ENCODE measurements at places on chromosomes 13 and 19. TPM values are rescaled to one million over a fixed set of nuclear protein-coding genes. Genes with fewer than 3 reads are reported as not detected.

DNA sequence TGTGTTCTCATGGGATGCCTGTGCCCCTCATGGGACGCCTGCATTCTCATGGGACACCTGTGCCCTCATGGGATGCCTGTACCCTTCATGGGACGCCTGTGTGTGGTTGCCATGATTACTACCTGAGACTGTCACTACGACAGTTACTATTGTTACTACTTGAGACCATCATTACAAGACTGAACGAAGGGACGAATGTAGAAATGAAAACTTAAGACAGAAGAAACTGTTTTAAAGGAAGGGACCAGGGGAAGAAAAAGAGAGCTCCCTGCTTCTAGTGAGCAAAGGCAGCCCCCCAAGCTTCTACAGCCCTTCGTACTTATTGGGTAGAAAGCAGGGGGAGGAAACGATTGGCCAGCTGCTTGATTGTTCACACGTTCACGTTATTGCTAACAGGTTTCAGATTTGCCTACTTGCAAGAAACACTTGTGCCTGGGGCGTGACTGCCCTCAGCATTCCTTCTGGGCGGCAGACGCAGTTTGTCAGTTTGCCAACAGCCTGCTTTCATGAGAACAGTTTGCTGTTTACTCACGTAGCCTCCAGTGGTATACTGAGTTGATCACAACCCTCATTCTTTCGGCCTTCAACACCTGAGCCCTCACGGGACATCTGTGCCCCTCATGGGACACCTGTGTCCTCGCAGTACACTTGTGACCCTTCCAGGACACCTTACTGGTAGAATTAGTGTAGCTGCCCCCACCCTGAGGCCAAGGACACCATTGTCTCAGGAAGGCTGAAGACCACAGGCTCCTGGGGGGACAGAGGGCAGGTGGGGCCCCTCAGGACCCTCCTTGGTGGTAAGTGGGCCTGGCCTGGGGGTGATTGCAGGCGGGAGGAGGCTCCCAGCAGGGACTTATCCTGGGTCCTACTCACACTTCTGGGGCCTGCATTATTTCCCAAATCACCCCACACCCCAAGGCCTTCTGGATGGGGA is 2.5 kb upstream of the S1PR4 start:
- H3K4me1 ChIP-seq = peaks cover 56% of the 10 kb centered on the region
- no peak for DNase-seq
- peak overlapping the region; percentile 87 for H3K27ac ChIP-seq
- H3K36me3 ChIP-seq = peaks cover 14% of the 10 kb centered on the region
- peak overlapping the region; percentile 6 for H3K4me3 ChIP-seq

The ITM2B gene
- 102 TPM for total RNA-seq

GRCh38 chr19:55700813-55701212 is 25.8 kb downstream of the EPN1 start:
- H3K27me3 ChIP-seq = no peaks in the 10 kb centered on the region
- peaks cover 7% of the 10 kb centered on the region for H3K4me1 ChIP-seq
- H3K4me3 ChIP-seq = no peak overlapping the region
- no peak for DNase-seq
- H3K27ac ChIP-seq = no peak overlapping the region

The BEST2 gene
- not detected for total RNA-seq

The ZIC5 gene
- total RNA-seq = not detected

- no peak overlapping the region for H3K27ac ChIP-seq
- DNase-seq = no peak
- no peak overlapping the region for H3K4me3 ChIP-seq
- no peaks in the 10 kb centered on the region for H3K4me1 ChIP-seq
- H3K27me3 ChIP-seq = no peaks in the 10 kb centered on the region
Measured at GRCh38 chr13:105848494-105848893, 687.0 kb downstream of the EFNB2 start.

- DNase-seq = no peak
- H3K27me3 ChIP-seq = peaks cover 49% of the 10 kb centered on the region
- H3K4me1 ChIP-seq = peaks cover 12% of the 10 kb centered on the region
- H3K27ac ChIP-seq = no peak overlapping the region
Measured at GRCh38 chr19:51694318-51695085, 1.4 kb downstream of the SPACA6 start.

- DNase-seq = no peak
- no peak overlapping the region for H3K4me3 ChIP-seq
- H3K36me3 ChIP-seq = no peaks in the 10 kb centered on the region
Measured at GRCh38 chr13:53068585-53069520, 40.2 kb downstream of the OLFM4 start.

- H3K4me1 ChIP-seq = peaks cover 31% of the 10 kb centered on the region
- DNase-seq = no peak
- H3K36me3 ChIP-seq = peaks cover 81% of the 10 kb centered on the region
- H3K4me3 ChIP-seq = no peak overlapping the region
Measured at GRCh38 chr19:16405091-16405490, 66.7 kb downstream of the EPS15L1 start.

The PRODH2 gene
- not detected for total RNA-seq

The RASGRP4 gene
- total RNA-seq = 3.2 TPM

GRCh38 chr13:58921129-58921528 is 1242.6 kb downstream of the DIAPH3 start:
- no peaks in the 10 kb centered on the region for H3K36me3 ChIP-seq
- no peak overlapping the region for H3K27ac ChIP-seq
- H3K4me3 ChIP-seq = no peak overlapping the region
- no peak for DNase-seq
- no peaks in the 10 kb centered on the region for H3K4me1 ChIP-seq

The SOX1 gene
- not detected for total RNA-seq

- no peaks in the 10 kb centered on the region for H3K27me3 ChIP-seq
- DNase-seq = no peak
- H3K36me3 ChIP-seq = no peaks in the 10 kb centered on the region
- no peaks in the 10 kb centered on the region for H3K4me1 ChIP-seq
Measured at GRCh38 chr13:35629026-35629425, 152.5 kb upstream of the MAB21L1 start.

DNA sequence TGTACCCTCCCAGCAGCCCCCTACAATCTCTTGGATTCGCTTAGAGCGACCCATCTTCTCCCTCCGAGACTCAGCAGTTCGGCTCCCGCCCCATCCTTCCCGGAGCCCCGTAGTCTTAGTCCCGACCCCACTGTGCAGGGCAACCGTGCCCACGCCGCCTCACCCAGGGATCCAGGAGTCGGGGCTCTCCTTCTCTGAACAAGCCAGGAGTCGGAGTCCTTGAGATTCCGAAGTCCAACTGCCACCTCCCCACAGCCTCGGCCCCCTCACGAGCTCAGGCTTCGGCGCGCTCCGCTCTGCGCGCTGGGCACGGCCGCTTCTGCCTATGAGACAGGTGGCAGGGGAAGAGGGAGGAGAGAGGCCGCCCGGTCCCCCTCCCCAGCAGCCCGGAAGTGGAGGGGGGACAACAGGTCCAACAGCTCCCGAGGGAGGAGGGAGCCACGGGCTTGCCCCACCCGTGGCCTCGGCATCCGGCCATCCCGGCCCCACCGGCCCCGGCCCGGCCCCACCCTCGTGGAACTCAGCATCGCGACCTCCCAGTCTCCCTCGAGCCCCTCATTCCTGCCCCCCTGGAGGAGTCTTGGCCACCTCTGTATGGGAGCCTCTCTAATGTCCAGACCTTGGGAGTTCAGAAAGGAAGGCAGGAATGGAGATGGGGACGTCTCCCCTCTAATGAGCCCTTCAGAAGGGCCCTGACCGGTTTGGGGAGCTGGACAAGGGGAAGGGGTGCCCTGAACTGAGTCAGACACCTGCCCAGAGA is at the start of gene PHLDB3:
Gene PHLDB3, minus strand, starts transcription at position 321 of the 760 bp plus-strand sequence. CDS start 628 bp downstream, outside the sequence.
- no peaks in the 10 kb centered on the region for H3K27me3 ChIP-seq
- peak within 1 kb of the TSS; percentile 96 for H3K4me3 ChIP-seq
- peak within 1 kb of the TSS; percentile 96 for H3K27ac ChIP-seq
- peaks cover 19% of the 10 kb centered on the region for H3K4me1 ChIP-seq
- no peak for DNase-seq

GRCh38 chr19:5403968-5404640 is 51.1 kb upstream of the ZNRF4 start:
- no peak overlapping the region for H3K4me3 ChIP-seq
- peaks cover 16% of the 10 kb centered on the region for H3K27me3 ChIP-seq
- H3K4me1 ChIP-seq = no peaks in the 10 kb centered on the region
- H3K36me3 ChIP-seq = no peaks in the 10 kb centered on the region

DNA sequence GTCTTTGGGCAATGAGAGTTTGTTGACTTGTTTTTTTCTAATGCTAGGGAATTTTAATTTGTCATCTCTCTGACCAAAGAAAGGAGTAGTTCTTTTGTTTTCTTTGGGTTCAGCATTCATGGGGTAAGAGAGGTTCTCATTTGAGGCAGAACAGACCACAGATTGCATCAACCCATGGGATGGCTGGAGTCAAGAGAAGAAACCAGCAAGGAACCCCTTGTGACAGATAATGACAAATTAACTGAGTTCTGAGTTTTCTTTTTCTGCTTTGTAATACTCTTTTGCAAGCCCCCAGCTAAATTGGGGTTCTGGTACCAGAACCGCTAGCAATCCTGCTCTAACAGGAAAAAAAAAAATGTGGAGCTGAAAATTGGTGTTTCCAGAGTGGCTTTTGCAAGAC is 864.1 kb downstream of the DIAPH3 start:
- no peak overlapping the region for H3K27ac ChIP-seq
- no peak for DNase-seq
- H3K27me3 ChIP-seq = no peaks in the 10 kb centered on the region
- H3K36me3 ChIP-seq = no peaks in the 10 kb centered on the region

DNA sequence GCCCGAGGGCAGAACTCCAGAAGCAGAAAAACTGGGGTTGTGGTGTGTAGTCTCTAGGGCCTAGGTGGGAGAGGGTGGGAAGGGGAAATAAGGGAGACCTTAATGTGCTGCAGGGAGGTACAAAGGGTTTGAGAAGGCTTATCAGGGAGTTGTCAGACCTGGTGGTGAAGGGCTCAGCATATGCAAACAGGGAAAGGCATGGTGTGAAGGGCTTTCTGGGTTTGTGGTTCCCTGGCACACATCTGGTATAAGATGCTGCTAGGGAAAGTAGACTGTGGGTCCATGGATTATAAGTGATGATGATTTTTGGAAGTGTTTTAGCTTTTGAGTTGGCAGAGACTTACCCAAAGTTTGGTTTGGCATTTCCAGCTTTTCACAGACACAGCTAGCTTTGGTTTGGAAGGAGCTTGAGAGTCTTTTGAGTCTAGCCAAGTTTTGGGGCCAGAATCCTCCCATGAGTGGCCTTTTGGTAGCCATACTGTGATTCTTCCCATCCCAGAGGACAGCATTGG is 2.2 kb downstream of the TRIM28 start:
- H3K4me1 ChIP-seq = peaks cover 27% of the 10 kb centered on the region
- peak overlapping the region; percentile 25 for H3K27ac ChIP-seq
- H3K4me3 ChIP-seq = peak overlapping the region; percentile 91
- H3K36me3 ChIP-seq = peaks cover 66% of the 10 kb centered on the region
- peaks cover 10% of the 10 kb centered on the region for H3K27me3 ChIP-seq
- no peak for DNase-seq

The CLEC17A gene
- total RNA-seq = 123 TPM

DNA sequence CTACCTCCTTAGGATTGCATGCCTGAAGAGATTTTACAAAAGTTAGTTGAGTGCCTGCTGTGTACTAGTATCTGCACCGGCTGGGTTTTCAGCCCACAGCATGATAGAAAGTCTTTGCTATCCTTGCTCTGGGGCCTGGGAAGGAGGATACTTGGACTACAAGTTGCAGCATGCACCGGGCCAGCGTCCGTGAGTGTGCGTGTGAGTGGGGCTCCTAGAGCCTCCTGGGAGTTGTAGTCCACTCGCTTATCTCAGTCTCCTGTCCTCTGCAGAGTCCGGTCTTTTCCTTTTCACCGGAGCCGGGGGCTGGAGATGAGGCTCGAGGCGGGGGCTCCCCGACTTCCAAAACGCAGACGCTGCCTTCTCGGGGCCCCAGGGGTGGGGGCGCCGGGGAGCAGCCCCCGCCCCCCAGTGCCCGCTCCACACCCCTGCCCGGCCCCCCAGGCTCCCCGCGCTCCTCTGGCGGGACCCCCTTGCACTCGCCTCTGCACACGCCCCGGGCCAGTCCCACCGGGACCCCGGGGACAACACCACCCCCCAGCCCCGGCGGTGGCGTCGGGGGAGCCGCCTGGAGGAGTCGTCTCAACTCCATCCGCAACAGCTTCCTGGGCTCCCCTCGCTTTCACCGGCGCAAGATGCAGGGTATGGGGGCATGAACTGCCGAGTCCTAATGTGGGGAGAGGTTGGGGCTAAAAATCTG is 20.6 kb downstream of the BRSK1 start:
- H3K4me1 ChIP-seq = peaks cover 8% of the 10 kb centered on the region
- no peaks in the 10 kb centered on the region for H3K27me3 ChIP-seq
- no peak overlapping the region for H3K4me3 ChIP-seq
- DNase-seq = no peak

GRCh38 chr13:32125221-32125689 is 93.7 kb downstream of the FRY start:
- H3K4me1 ChIP-seq = no peaks in the 10 kb centered on the region

The IGFL1 gene
- total RNA-seq = not detected

- H3K36me3 ChIP-seq = no peaks in the 10 kb centered on the region
- DNase-seq = peak; percentile 39
Measured at GRCh38 chr13:27533155-27533643, 82.8 kb upstream of the MTIF3 start.

GRCh38 chr13:25059166-25059565 is 36.8 kb upstream of the PABPC3 start:
- DNase-seq = no peak
- H3K4me3 ChIP-seq = no peak overlapping the region
- no peaks in the 10 kb centered on the region for H3K27me3 ChIP-seq
- no peak overlapping the region for H3K27ac ChIP-seq

- H3K4me1 ChIP-seq = no peaks in the 10 kb centered on the region
- H3K4me3 ChIP-seq = no peak overlapping the region
- H3K27me3 ChIP-seq = no peaks in the 10 kb centered on the region
- H3K27ac ChIP-seq = no peak overlapping the region
Measured at GRCh38 chr13:41720839-41721561, 239.9 kb downstream of the VWA8 start.

DNA sequence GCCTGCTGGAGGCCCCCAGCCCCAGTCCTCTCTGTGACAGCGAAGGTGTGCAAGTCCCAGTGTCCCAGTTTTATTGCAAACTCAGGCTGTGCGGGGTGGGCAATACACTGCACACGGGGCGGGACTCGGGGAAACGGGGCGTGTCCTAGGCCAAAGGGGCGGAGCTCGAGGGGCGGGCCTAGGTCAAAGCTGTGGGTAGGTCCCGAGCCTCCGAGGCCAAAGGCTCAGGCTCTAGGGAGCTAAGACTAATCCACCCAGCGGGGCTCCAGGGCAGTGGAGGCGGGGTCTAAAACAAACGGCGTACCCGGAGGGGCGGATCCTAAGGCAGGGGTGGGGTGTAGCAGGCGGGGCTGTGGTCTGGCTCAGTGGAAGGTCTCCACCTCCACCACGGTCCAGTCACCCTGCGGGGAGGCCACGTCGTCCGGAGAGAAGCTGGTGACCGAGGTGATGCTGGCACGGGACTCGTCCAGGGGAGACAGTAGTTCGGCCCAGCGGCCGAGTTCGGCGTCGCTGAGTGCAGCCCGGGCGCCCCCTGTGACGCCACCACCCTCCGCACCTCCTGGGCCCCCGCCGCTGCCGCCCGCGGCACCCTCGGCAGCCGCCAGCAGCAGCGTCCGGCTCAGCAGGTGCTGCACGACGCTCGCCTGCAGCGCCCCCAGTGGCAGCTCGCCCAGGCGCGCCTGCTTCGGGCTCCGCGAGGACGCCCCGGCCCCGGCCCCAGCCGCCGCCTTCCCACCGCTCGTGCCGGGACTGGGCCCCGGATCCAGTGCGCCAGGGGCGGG is 5.3 kb downstream of the PRR36 start:
- peaks cover 41% of the 10 kb centered on the region for H3K4me1 ChIP-seq
- peak overlapping the region; percentile 73 for H3K27ac ChIP-seq

The KIR2DL3 gene
- not detected for total RNA-seq

GRCh38 chr13:71591374-71591773 is 275.6 kb downstream of the DACH1 start:
- H3K27me3 ChIP-seq = no peaks in the 10 kb centered on the region
- no peak overlapping the region for H3K4me3 ChIP-seq
- no peaks in the 10 kb centered on the region for H3K36me3 ChIP-seq
